Fibroblast of lung (primary cell): ENCODE measurements at places on chromosomes 7 and 10. TPM values are rescaled to one million over a fixed set of nuclear protein-coding genes. Genes with fewer than 3 reads are reported as not detected.

GRCh38 chr7:42915356-42915755, 3.5 kb upstream of the C7orf25 start:
- peak; percentile 21 for DNase-seq

Gene LRRN3
- polyA plus RNA-seq = 3.9 and 4.4 TPM in 2 replicates

DNA sequence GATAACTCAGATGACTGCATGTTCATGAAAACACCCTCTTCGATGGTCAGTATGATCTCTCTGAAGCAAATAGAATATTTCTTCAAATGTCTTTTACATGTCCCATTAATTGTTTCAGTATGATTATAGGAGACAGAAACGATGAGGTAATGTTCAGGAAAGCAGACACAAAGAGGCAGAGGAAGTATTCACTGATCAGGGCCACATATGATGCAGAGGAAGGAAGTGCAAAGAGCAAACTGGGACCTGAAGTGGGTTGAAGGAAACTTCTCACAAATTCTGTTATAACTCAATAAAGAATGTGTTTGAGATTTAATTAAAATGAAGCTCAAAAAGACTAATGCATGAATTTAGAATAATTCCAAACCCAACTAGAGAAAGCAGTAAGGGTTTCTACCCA, 70.5 kb downstream of the TES start:
- DNase-seq = no peak

Gene NEUROG3
- polyA plus RNA-seq = not detected in 2 replicates

DNA sequence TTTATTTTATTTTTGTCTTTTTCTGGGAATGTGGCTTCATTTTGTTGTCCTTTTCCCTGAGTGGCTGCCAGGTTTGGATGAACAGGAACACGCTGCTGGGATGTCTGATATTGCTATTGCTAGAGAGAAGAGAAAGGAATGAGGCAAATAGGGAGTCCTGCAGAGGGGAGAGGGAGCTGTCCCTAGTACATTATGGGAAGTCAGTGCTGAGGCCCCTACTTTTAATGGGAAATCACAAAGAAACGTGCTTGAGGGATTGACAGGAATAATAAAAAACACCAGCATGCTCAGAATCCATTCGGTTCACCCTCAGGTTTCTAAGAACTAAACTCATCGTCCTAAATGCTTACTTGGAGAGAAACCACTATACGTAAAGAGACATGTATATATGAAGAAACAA, 306.6 kb downstream of the PLXNA4 start:
- DNase-seq = no peak

Gene KIAA1549
- 0.48 and 1.5 TPM in 2 replicates for polyA plus RNA-seq

GRCh38 chr7:156001496-156002260, 189.4 kb upstream of the SHH start:
- no peak for DNase-seq

- no peak for DNase-seq
These were observed 3.5 kb upstream of the BMPER start for GRCh38 chr7:33901847-33902246.

GRCh38 chr10:43939939-43940820, 291.5 kb upstream of the ZNF32 start:
- peak; percentile 36 for DNase-seq

Gene HYAL4
- not detected in 2 replicates for polyA plus RNA-seq

Gene TUBB8
- not detected in 2 replicates for polyA plus RNA-seq

GRCh38 chr10:69317175-69317604, 38.9 kb downstream of the HK1 start:
- no peak for DNase-seq

- no peak for DNase-seq
These were observed 554.9 kb upstream of the GALNT17 start for GRCh38 chr7:70577078-70577477.

DNA sequence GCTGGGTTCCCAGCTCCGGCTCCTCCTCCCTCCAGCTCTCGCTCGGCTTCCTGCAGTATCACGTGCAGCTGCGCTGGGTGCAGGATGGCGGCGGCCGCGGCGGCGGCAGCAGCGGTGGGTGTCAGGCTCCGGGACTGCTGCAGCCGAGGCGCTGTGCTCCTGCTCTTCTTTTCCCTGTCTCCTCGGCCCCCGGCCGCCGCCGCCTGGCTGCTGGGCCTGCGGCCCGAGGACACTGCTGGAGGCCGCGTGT, at the start of gene CNNM1:
CNNM1 (plus strand) TSS at position 53 of the 250 bp plus-strand sequence; CDS start at position 85, 32 bp downstream.
- DNase-seq = no peak

- DNase-seq = no peak
These were observed 6.3 kb upstream of the CAMK2B start for GRCh38 chr7:44331682-44332081.

DNA sequence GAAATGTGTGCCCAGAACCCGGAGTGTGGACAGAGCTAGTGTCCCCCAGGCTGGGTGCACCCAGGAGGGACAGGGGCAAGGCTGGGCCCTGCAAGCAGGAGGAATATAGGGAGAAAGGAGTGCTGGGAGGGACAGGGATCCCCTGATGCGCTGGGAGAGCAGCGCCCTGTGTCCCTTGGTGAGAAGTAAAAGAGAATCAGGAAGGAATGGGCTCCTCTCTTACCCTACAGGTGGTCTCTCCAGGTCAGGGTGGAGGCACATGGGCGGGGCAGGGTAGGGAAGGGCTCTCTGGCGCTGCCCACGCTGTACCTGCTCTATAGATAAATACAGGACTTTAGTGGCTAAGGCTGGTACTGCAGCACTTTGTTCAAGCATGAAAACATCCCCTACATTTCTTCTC, 753.8 kb downstream of the GRID1 start:
- no peak for DNase-seq

GRCh38 chr7:51318886-51319579, 2.4 kb upstream of the COBL start:
- no peak for DNase-seq

DNA sequence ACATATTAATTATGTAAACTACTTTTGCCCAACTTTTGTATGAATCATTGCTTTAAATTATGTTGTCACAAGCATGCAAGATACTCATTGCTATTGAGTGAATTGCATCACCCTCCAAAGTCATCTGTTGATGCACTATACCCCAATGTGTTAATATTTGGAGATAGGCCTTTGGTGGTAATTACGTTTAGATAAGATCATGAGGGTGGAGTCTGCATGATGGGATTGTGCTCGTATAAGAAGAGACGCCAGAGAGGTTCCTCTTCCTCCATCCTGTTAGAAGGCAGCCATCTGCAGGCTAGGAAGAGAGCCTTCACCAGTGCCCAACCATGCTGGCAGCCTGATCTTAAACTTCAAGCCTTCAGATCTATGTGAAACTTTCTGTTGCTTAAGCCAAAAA, 95.3 kb upstream of the MAGI2 start:
- no peak for DNase-seq

- no peak for DNase-seq
These were observed 136.8 kb upstream of the YAE1 start for GRCh38 chr7:39429421-39429820.

DNA sequence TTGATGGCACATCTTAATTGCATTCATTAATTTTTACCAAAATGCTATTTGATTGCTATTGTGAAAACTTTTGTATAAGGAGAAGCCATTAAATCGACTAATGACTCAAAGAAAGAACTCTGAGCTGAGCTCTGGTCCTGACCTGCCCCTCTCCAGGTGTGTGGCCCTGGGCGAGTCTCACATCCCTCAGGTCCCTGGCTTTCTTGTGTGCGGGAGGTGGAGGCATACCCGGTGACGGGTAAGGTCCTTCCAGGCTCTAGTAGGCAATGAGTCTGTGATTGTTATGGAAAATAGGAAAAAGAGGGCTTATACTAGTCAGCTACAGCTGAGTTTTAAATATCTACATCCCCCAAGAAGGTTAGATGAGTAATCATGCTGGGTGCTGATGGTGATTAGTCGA, 248.1 kb downstream of the GATA3 start:
- no peak for DNase-seq

GRCh38 chr10:6053816-6054631, 8.1 kb downstream of the IL2RA start:
- DNase-seq = no peak

- peak; percentile 50 for DNase-seq
These were observed 54.0 kb upstream of the KCNIP2 start for GRCh38 chr10:101897633-101898032.

Gene CADPS2
- 9.6 and 11.5 TPM in 2 replicates for polyA plus RNA-seq

DNA sequence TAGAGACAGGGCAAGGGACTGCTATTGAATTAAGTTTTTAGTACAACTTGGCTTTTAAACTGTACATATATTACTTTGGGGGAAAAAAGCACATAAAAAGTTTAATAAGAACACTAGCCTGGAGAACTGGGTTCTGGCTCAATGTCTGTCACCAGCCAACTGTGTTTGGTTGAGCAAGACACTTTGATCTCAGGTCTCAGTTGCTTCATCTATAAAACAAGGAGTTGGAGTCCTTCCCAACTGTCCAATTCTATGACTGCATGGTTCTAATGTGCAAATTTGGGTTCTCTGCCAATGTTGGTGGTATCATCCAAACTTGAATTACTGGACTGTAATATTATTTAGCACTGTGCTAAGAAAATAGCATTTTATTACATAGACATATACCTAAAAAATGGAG, 50.3 kb downstream of the ATXN7L1 start:
- peak; percentile 18 for DNase-seq

DNA sequence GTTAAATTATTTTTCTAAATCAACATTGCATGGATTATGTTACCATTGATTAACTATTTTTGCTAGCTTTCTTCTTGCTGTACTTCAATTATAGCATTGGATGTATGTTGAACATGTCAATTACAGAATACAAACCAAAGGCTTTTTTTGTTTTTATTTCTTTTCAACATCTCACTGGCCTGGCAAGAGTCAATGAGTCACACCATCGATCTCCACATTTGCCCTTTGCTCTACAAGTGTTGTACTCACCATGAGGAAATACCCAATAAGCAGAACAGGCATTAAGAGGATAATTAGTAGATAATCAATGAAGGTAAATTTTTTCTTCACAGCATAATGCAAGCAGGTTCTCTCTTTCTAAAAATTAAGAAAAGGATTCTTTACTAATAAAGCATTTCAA, 23.3 kb downstream of the ANKRD22 start:
- peak; percentile 60 for DNase-seq

Gene LRMDA
- polyA plus RNA-seq = 0.76 and 1.7 TPM in 2 replicates

Gene PRSS37
- not detected in 2 replicates for polyA plus RNA-seq

- no peak for DNase-seq
These were observed 64.3 kb downstream of the MYL10 start for GRCh38 chr7:101564778-101565211.

DNA sequence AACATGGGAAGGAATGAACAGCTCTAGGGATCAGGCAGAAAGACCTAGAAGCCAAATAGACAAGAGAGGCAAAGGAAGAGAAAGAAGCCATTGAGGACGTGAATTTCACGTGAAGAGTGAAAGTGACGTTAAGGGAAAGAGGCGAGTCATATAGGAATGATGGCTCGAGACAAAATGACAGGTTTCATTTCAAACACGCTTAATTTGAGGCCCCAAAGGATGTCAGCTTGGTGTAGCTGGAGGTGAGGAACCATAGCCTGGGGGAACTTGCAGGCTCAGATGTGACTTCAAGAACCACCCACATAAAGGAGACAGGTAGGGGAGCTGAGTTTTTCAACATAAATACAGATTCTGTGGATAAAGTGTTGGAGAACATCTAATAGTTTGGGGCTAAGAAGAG, 84.3 kb upstream of the ATP6V0A4 start:
- DNase-seq = no peak

Gene TET1
- polyA plus RNA-seq = 1.2 and 4.7 TPM in 2 replicates

Gene KNDC1
- polyA plus RNA-seq = 0.11 and 0.20 TPM in 2 replicates

GRCh38 chr7:563629-564170, 44.1 kb upstream of the PDGFA start:
- DNase-seq = no peak

GRCh38 chr10:76195654-76196390, 764.4 kb downstream of the LRMDA start:
- DNase-seq = peak; percentile 51
